ENCODE measurements at places on chromosomes 1 and 21. TPM values are rescaled to one million over a fixed set of nuclear protein-coding genes. Genes with fewer than 3 reads are reported as not detected.

- DNase-seq, result no peak
Observed at GRCh38 chr1:66617362-66618184, 83.6 kb downstream of the SGIP1 start.

DNA sequence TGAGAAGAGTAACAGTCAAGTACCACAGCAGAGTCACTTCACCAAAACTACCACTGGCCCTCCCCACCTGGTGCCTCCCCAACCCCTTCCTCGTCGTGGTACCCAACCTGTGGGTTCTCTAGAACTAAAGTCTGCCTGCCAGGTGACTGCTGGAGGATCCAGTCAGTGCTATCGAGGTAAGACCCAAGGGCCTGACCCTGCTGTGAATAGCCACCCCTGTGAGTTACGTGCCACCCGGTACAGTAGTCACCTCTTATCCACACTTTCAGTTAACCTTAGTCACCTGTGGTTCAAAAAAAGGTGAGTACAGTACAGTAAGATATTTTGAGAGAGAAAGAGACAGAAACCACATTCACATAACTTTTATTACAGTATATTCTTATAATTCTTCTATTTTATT is 16.5 kb downstream of the TTF2 start:
- DNase-seq, result no peak

DNA sequence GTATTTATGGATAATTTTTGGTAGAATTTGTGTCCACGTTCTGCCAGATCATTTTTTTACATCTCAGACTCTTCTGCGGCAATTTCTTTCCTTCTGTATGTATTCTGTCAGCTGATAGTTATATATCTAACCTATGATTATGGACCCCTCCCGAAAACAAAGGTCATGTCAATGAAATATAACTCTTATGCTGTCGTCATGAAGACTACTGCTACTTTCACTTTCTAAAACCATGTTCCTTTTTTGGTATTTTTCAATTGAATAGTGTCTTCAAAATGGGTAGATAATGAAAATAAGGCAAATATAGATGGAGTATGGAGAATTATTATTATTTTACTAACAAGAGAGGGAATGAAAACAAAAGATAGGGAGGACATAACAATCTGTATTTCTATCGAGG is 3.2 kb downstream of the ANGPTL1 start:
- DNase-seq, result no peak

GRCh38 chr1:64963466-64963865 is 2.9 kb downstream of the JAK1 start:
- no peak for DNase-seq

GRCh38 chr1:156547982-156548381 is 24.4 kb downstream of the IQGAP3 start:
- DNase-seq, result no peak

- DNase-seq, result no peak
Observed at GRCh38 chr1:214584805-214585766, 17.9 kb upstream of the CENPF start.

GRCh38 chr1:94067196-94067595 is 53.8 kb downstream of the ABCA4 start:
- DNase-seq, result no peak

- no peak for DNase-seq
Observed at GRCh38 chr1:116819081-116819480, 64.9 kb downstream of the CD2 start.

GRCh38 chr1:2050461-2050792 is 216 bp downstream of the PRKCZ start:
- DNase-seq, result no peak

DNA sequence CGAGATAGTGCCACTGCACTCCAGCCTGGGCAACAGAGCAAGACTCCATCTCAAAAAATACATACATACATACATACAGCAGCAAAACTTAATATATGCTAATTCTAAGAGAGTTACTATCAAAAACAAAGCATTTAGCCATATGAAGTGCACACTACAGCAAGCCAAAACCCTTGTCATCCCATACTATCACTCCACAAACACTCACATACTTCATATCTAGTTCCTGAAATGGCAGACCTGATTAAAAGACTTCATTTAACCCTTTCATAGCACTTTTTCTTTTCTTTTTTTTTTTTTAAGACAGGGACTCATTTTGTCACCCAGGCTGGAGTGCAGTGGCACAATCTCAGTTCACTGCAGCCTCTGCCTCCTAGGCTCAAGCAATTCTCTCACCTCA is 65.6 kb downstream of the COP1 start:
- no peak for DNase-seq

DNA sequence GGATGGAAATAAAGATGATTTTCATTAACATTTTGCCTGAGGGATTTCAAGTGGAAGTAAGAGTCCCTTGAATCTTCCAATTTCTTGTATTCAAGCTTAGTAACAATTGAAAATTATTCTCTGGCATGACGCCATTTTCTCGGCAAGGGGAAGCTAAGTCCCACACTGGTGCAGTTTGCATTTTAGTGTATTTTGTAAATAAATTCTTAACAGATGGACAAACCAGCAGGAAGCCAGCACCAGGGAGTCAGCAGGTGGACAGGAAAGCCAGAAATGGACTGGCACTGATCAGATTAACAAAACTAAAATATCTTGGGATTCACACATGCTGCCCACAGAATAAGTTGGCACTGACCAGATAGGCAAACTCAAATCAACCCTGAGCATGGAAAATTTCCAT is 311.3 kb downstream of the LRRIQ3 start:
- DNase-seq, result no peak

GRCh38 chr1:100972185-100972584 is 53.4 kb downstream of the DPH5 start:
- DNase-seq, result no peak

DNA sequence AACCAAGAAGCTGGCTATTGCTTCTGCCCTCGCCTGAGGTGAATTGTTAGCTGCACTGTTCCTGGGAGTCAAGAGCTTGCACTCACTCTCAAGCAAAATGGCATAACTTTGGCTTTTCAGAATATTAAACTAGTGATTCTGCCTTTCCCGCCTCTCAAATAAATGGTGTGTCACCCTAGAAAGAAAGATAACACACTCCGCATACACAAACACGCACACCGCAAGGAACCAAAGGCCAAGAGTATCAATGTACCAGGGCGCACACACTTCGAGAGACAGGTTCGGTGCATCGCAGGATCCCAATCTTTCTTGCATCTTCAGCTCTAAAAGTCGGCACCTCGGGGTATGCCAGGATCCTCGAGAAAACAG is 470 bp upstream of the RTCA start:
- no peak for DNase-seq

- no peak for DNase-seq
Observed at GRCh38 chr21:27400045-27400444, 433.2 kb upstream of the ADAMTS5 start.

DNA sequence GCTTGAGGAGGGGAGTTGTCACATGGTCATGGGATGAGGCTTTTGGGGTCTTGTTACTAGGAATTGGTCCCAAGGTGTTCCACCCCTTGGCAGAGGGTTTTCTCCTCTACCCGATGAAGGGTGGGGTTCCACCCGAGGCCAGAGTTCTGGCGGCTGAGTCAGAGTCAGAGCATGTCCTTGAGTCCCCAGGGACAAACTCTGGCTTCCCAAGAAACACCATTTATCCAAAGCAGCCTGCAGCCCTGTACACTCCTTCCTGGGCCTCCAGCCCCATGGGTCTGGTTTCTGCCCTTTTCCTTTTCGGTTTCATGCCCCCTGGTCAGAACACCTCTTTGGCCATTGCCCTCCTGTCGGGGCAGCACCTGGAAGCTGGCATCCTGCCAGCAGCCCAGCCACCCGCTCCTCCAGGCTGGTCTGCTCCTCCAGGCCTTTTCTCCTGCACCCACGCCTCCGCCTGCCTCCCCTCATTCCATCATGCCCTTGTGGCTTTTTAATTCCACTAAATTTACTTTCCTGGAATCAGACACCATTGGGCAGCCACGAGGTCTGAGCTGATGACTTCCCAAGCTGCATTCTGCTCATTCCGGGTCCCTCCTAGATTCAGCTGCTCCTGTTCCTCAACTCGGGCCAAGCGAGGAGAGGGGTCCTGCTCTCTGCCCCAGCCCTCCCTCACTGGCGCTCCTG is 301.7 kb upstream of the VAMP3 start:
- DNase-seq, result no peak

DNA sequence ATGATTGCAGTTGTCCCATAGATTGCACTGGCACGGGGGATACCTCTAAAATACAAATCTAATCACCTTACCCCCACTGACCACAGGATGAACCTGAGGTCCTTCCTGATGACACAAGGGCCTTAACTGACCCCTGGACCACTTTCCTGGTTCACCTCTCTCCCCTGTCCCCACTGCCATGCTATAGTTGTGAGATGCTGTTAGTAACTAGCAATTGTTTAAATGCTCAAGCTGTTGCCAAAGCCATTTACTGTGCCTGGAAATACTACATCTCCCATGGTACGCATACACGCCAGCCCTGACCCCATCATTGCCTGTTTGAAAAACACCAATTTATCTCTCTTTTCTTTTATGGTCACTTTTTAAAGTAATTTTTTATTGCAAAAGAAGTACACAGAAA is 29.1 kb upstream of the RGS8 start:
- DNase-seq, result no peak

DNA sequence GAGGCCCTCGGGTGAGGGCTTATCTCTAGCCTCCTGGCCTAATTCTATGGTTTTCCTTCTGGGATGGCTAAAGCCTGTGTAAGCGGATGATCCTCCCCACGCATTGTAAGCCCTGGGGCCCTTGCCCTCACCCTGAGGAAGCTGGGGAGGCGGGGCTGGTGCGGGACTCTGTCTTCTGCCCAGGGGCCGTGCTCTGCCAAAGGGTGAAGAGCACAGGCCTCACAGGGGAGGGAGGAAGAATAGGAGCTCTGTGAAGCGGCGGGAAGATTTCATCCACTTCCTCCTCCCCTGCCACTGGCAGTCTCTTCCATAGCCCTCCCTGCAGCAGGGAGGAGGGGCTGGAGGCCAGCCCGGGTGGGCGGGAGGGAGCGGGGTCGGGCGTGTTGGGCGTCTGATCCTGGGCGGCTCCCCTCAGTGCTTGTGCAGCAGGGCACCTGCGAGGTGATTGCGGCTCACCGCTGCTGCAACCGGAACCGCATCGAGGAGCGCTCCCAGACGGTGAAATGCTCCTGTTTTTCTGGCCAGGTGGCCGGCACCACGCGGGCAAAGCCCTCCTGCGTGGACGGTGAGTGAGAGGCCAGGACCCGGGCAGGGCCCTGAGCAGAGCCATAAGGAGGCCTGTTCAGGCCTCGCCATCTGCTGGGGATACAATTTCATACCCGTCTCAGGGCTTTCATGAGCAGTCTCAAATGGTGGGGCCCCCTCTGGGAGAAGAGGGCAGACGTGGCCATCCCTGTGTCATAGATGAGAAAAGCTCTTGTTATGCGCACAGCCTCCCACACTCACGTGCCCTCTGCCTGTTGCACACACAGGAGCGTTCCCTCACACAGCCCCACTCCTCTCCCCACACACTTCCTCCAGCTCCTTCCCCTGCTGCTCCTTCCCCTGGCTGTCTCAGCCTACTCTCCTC is 7.7 kb upstream of the PPM1J start:
- no peak for DNase-seq

- DNase-seq, result no peak
Observed at GRCh38 chr1:12015001-12015491, 4.3 kb upstream of the MIIP start.

- no peak for DNase-seq
Observed at GRCh38 chr1:167718914-167719691, 2.7 kb upstream of the MPZL1 start.

GRCh38 chr1:94111879-94112278 is 9.1 kb downstream of the ABCA4 start:
- DNase-seq, result no peak

GRCh38 chr21:19833082-19833481 is 1165.1 kb upstream of the NCAM2 start:
- DNase-seq, result no peak

- no peak for DNase-seq
Observed at GRCh38 chr1:64059556-64059955, 143.9 kb upstream of the UBE2U start.

DNA sequence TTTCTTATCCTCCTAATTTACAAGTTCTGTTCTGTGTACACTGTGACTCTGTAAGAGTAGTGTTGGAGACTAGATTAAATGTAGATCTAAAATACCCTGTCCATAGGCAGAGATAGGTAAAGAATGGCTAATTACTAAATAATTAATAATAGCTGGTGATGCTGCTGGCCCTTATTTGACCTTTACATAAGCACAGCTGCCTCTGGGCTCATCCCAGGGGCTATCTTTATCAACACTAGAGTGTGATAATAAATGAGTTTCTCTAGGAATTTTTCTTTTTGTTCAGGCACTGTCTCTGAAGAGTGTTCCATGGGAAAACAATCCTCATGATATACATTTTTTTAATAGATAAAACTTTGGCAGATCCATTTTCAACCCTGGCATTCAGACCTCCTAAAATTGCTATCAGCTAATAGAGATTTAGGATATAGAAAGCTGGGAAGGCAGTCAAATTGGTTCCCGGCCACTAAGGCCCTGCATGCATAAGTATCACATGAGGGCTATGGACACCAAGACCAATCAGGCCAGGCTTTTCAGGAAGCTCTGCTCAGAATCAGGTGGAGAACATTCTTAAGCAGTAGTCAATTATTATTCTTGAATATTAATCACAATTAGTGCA is 107.2 kb downstream of the ROR1 start:
- DNase-seq, result no peak

DNA sequence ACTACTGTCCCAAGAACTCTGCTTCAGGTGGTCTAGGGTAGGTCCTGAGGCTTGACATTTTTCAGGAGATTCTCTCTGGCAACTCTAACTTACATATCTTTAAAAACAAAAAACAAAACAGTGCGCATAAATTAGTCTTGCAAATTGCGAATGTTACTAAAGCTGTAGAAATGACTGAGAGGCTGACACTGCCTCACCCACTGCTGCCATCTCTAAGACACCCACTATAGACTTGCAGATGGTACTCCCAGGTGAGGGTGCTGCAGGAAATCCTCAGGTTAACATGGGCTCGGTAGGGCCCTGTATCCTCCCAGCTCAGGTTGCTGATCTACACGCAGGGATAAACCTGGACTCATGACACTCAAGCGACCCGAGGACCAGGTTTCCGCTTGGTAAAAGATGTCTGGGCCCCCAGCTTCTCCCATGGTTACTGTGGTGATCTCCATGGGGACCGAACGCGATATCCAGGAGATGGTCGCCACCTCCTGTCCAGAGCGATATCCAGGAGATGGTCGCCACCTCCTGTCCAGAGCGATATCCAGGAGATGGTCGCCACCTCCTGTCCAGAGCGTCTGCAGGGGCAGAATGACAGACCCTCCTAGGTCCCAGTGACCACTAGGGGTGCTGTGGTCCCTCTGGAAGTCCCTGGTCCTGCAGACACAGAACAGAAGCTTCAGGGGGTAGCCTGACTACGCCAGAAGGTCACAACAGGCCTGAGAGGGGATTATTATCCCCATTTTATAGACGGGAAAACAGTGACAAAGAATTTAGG is 16.2 kb upstream of the LY9 start:
- DNase-seq, result no peak

GRCh38 chr1:207494171-207494570 is 1.8 kb upstream of the CR1 start:
- no peak for DNase-seq

URB2 gene
- total RNA-seq, result 8.4 TPM

SELL gene
- total RNA-seq, result 12.1 TPM

RAB3B gene
- not detected for total RNA-seq

RHEX gene
- total RNA-seq, result 17.3 TPM

TMEM200B gene
- 8.7 TPM for total RNA-seq

AADACL4 gene
- total RNA-seq, result not detected

FNDC5 gene
- 1.5 TPM for total RNA-seq

CFHR1 gene
- not detected for total RNA-seq

CYP4A11 gene
- total RNA-seq, result not detected

JAM2 gene
- total RNA-seq, result 38.6 TPM

PRR9 gene
- not detected for total RNA-seq

MTARC1 gene
- total RNA-seq, result 25.2 TPM

DIO1 gene
- total RNA-seq, result not detected

TGFB2 gene
- 19.8 TPM for total RNA-seq

SEC16B gene
- total RNA-seq, result 2.2 TPM

Data from upper lobe of right lung (tissue), 1 donor.